ENCODE measurements at places on chromosomes 4 and X. TPM values are rescaled to one million over a fixed set of nuclear protein-coding genes. Genes with fewer than 3 reads are reported as not detected.

Gene KDR
- total RNA-seq: not detected

Gene TAF1
- total RNA-seq: 16.0 TPM

Gene GUCY1B1
- 0.27 TPM for total RNA-seq

Gene ZNF711
- total RNA-seq: 0.89 TPM

Gene PABPC1L2B
- not detected for total RNA-seq

Gene FSTL5
- total RNA-seq: 0.02 TPM

Gene TGIF2LX
- total RNA-seq: not detected

All from A549 treated with CpdA at 1 μM for 4 hours (cell line).